ENCODE measurements at places on chromosomes 13 and 19. TPM values are rescaled to one million over a fixed set of nuclear protein-coding genes. Genes with fewer than 3 reads are reported as not detected.

Gene VAV1
- total RNA-seq: 108 TPM

Gene C3
- total RNA-seq: 0.59 TPM

Gene DZIP1
- 0.11 TPM for total RNA-seq

Gene CPAMD8
- total RNA-seq: 1.3 TPM

Gene SMIM44
- not detected for total RNA-seq

Gene KANK2
- 4.0 TPM for total RNA-seq

Gene FBXO27
- 0.27 TPM for total RNA-seq

Gene DMKN
- not detected for total RNA-seq

Gene TIMM50
- total RNA-seq: 65.1 TPM

Gene IZUMO2
- not detected for total RNA-seq

Gene CACNG6
- not detected for total RNA-seq

Gene HIPK4
- total RNA-seq: not detected

Gene BIVM
- 36.9 TPM for total RNA-seq
